ENCODE measurements at places on chromosomes 2 and 18.

DNA sequence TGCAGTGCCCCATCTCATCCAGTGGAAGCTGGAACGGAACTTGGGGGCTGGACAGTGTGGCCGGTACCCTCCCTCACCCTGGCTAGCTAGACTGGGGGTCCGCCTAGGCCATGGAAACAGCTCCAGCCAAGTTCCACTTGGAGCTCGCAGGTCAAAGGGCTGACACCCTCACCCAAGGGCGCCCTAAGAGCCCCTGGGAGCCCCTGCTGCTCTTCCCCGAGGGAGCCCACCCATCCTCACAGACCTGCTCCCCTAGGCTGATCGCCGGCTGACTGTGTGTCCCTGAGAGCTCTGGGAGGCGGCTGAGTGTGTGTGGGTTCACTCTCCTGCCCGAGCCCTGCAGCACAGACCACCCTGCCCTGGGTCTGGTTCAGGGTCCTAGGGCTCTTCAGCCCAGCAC lies 118.2 kb upstream of the OTOS start:
- no peak for DNase-seq

GRCh38 chr18:3002732-3003131 lies 10.2 kb downstream of the LPIN2 start:
- DNase-seq, result no peak

DNA sequence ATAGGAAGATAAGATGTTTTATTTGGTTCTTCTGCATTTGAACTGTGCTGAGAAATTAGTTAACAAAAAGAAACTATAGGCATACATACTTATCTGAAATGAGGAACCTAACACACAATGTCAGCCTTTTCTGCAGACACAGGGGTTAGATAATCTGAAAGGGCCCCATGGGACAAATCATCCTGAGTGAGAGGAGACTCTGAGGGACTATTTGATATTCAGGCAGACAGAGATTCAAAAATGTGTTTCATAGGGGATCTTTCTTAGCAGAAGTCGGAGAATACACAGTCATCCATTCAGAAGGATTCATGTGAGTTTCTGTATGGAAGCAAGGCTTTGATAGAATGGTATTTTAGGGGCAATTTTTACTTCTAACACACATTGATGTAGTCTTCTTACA lies 79.1 kb downstream of the NCKAP5 start:
- no peak for DNase-seq

DNA sequence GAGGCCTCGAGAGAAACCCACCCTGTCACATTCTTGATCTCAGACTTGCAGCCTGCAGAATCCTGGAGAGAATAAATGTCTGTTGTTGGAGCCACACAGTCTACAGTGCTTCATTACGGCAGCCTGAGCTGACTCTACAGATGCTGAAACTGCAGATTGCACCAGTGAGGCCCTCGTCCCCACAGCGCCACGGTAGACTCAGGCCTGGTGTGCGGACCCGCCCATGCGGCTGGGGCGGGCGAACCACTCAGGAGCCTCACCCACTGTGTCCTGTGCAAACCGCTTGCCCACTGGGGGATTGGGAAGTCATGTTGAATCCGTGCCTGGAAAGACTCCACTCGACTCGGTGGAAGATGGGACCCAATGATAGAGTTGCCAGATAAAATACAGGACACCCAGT lies 125.2 kb upstream of the COPS8 start:
- no peak for DNase-seq

All from hematopoietic multipotent progenitor cell treated with erythropoietin and hydrocortisone succinate and interleukin-3 and kit ligand, for 15 days (in vitro differentiated cells).